Adipocyte (in vitro differentiated cells): ENCODE measurements at places on chromosomes 16 and 17.

GRCh38 chr16:85005285-85006069, 5.9 kb downstream of the ZDHHC7 start:
- peak; percentile 77 for DNase-seq

DNA sequence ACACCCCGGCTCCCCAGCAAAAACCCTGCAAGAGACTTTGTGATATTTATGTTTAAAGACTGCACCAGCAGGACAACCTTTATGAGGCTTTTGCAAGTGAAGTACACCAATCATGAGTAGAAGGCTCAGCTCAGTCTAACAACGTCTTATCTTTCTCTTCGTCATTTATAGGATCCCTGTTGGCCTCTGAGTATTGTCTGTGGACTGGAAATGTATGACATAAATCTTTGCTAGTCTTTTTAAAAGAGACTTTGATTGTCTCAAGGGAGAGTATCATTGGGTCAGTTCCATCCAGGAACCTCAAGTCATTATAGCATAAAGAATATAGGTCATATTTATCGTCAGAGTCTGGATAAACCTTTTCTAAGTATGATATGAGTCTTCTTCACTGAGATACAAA, 505.0 kb upstream of the SOX9 start:
- DNase-seq, result no peak

- DNase-seq, result peak; percentile 66
Observed at GRCh38 chr17:15273141-15273793, 8.1 kb upstream of the PMP22 start.

- no peak for DNase-seq
Observed at GRCh38 chr17:6986676-6987075, 9.2 kb upstream of the ALOX12 start.

GRCh38 chr17:58357312-58358297, 5.6 kb upstream of the SUPT4H1 start:
- DNase-seq, result no peak
